ENCODE measurements at places on chromosomes 6 and 20.
A peak's percentile ranks its signal among the peaks of the same experiment; 100 is the strongest.

DNA sequence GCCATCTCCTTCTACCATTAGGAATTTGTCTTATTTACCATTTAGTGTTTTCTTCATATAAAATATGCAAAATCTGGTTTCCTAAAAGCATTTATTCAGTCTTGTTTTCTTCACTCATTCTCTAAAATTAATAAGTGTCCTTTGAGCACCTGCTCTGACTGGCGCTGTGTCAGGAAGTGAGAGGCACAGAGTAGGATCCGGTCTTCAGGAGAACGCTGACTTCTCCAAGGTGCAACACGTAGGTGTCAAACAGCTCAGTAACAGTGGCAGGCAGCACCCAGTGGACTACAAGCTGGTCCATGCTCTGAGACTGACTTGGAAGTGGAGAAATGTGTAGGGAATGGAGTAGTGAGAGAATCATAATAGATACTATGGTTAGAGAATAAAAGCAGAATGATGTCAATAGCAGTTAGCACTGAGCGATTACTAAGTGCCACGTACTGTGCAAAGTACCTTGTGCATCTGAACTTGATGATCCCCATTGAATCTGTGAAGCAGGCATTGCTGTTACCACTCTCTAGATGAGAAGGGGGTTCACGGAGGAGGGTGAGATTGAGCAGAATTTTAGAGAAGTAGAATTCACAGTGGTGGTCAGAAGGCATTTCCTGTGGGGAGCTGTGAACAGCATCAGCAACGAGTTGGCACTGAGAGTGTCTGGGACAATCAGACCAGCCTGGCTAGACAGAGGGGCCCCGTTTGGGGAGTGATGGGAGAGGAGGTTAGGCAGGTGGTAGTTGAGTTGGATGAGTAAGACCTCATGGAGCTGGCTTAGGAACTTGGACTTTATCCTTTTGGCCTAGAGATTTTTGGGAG is 569.8 kb downstream of the QKI start:
- no peak for DNase-seq

- no peak for DNase-seq
These were observed 125.7 kb upstream of the EDN1 start for GRCh38 chr6:12164508-12164770.

- DNase-seq, result peak; percentile 73
These were observed 77.7 kb upstream of the CLDN20 start for GRCh38 chr6:155186052-155186658.

DNA sequence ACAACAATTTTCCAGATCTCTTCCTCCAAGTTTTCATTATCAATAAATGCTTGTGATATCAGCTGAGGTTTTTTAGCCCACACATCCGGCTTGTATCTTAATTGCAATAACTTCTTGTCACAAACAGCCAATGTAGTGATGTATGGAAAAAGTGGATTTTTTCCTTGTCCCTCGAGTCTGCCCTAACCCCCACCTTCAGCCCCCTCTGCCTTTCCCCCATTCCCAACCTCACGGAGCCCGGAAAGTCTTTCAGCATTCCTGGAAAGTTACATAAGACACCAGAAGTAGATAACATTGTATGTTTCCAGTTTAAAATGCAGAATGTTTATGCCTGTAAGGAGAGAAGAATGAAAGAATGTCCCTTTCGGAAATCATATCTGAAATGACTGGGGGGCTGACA is 179.2 kb upstream of the PHACTR1 start:
- no peak for DNase-seq

DNA sequence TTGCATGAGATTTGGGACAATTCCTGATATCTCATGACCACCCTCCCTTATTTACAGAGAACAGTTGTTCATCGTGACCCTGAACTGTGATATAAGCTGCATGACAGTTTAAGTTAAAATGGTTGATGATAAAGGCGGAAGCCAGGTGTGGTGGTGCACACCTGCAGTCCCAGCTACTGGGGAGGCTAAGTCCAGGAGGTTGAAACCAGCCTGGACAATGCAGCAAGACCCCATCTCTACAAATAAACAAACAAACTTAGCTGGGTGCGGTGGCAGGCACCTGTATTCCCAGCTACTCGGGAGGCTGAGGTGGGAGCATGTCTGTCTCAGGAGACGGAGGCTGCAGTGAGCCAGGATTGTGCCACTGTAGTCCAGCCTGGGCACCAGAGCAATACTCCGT is 24.1 kb downstream of the COL20A1 start:
- DNase-seq, result no peak

DNA sequence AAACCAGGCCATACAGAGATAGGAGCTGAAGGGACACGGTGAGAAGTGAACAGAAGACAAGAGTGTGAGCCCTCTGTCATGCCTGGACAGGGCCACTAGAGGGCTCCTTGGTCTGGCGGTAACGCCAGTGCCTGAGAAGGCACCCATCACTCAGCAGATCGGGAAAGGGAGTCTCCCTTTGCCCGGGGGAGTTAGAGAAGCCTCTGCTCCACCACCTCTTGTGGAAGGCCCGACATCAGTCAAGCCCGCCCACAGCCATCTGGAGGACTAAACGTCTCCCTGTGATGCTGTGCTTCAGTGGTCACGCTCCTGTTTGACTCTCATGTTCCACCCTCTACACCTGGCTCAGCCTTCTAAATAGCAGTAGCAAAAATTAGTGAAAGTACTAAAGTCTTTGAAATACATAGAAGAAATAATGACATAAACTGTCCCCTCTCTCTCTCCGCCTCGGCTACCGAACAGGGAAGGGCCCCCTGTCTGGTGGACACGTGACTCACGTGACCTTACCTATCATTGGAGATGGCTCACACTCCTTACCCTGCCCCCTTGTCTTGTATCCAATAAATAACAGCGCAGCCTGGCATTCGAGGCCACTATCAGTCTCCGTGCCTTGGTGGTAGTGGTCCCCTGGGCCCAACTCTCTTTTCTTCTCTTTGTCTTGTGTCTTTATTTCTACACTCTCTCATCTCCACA is 66.7 kb downstream of the RPP21 start:
- DNase-seq, result peak; percentile 59

DNA sequence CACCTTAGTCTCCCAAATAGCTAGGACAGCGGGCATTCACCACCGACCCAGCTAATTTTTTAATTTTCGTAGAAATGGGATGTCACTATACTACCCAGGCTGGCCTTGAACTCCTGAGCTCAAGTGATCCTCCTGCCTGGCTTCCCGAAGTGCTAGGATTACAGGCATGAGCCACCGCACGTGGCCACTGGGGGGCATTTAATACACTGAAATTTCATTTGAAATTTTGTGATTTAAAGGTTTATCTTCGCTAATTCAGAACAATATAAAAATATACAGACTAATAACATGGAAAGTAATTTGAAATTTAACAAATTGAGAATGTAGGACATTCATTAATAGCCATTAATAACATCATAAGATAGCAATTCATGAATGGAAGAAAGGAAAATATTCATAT is 20.5 kb upstream of the TBC1D32 start:
- DNase-seq, result no peak

GRCh38 chr20:38790200-38791053 is 15.1 kb upstream of the PPP1R16B start:
- DNase-seq, result no peak

DNA sequence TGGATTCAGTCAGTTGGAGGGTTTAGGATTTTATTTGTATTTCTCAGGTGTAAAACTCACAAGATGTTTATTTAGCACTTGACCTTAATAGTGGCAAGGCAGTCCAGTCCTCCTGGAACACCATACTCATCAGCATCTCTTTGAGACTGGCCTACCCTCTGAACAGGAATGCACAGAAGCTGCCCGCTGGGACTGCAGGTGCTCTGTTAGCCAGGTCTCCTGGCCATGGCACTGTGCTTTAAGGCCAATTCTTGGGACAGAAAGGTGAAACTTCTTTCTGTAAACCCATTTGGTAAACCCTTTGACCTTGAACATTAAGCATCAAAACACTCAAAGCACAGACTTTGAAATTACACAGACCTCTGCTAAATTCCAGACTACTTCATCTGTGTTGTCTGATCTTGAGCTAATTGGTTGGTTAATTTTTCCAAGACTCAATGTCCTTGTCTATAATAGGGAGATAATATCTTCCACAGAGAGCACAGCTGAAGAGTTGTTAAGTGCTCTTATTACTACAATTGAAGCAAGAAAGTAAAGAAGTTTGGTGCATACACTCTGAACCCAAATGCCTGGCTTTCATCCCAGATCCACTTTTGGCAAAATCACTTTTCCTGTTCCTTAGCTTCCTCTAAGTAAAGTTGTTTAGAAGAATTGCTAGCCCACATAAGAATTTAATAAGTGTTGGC is 54.9 kb upstream of the NT5E start:
- DNase-seq, result no peak

GRCh38 chr6:154268486-154268885 is 88.1 kb downstream of the IPCEF1 start:
- no peak for DNase-seq

- no peak for DNase-seq
These were observed 132.7 kb upstream of the GMDS start for GRCh38 chr6:2378046-2378657.

- DNase-seq, result no peak
These were observed 21.1 kb downstream of the SPTLC3 start for GRCh38 chr20:13029687-13030375.

- DNase-seq, result no peak
These were observed 14.6 kb upstream of the CDK5RAP1 start for GRCh38 chr20:33415948-33416347.

- DNase-seq, result no peak
These were observed 233.0 kb downstream of the ANKRD60 start for GRCh38 chr20:57995381-57995977.

DNA sequence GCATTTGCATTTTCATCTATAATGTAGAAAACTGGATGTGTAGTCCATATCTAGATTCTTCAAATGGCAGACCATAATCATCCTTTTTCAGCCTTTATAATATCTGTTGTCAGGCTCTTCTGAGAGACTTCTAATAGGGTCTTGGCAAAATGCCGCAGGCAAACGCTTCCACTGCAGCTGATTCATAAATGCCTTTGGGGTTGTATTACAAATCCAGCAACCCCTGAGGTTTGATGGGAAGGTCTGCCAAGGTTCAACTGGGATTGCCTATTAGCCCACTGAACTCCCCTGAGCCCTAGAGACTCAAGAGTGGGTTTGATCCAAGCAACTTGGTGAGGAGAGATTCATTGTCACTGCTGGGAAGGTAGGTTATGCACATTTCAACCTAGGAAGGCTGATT is 365.2 kb upstream of the POU3F2 start:
- no peak for DNase-seq

DNA sequence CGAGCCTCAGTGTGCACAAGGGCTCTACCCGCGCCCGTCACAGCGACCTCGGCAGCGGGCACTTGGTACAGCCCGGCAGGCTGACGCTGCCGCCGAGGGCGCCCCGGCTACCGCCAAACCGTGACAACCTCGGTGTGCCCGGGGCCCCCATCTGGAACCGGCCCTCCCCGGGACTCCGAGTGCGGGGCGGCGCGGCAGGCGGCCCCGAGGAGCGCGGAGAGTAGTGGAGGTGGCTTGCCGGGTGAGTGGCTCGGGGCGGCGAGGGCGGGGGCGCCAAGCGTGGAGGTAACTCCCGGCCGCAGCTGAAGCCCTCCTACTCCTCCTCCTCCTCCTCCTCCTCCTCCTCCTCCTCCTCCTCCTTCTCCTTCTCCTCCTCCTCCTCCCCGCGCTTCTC is at the start of gene ISM1:
TSS of gene ISM1 (plus strand) at position 371 of the 394 bp plus-strand sequence. CDS start 503 bp downstream, outside the sequence.
- peak; percentile 45 for DNase-seq

DNA sequence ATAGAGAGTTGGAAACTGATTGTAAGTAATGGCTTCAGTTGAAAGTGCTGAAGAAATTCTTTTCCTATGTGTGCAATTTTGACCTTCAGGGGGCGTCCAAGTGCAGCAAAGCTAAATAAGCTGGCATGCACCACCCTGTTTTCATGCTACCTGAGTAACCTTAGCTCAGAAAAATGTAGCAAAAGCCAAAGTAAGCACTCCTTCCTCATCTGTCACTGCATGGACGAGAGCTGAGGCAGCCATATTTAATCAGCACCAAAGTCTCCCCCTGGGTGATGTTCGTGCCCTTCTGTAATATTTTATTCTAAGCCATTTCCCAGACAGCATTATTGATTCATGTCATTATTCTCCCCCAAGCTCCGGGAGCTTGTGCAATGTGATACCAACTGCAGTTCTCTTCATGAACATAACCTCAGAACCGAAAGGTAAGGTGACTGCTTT is 123.1 kb downstream of the RPS12 start:
- no peak for DNase-seq

- DNase-seq, result no peak
These were observed 46.7 kb downstream of the CNKSR3 start for GRCh38 chr6:154463573-154464419.

GRCh38 chr6:75347898-75348610 is 63.5 kb upstream of the TMEM30A start:
- no peak for DNase-seq

- DNase-seq, result no peak
These were observed 77.2 kb upstream of the C20orf144 start for GRCh38 chr20:33584976-33585375.

- DNase-seq, result no peak
These were observed 14.7 kb downstream of the CLDN20 start for GRCh38 chr6:155278319-155279049.

DNA sequence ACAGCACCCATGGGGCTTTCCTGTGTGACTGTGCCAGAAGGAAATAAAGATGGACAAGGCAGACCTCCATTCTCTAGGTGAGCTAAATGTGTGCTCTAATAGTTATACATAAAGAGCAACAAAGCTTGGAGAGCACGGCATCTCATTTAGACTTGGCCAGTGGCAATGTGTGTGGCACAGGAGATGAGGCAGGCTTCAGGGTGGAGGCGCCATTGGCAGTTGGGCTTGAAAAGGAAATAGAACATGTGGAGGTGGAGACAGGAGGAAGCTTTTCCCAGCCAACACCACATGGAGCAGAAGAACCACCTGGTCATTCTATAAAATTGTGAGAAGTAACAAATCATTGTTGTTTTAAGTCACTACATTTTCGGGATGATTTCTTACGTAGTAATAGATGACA is 3.6 kb upstream of the RALY start:
- DNase-seq, result no peak

- no peak for DNase-seq
These were observed 140.1 kb upstream of the LRFN2 start for GRCh38 chr6:40727271-40727670.
